Cortex of kidney (tissue), 1 donor: ENCODE measurements at places on chromosomes 5 and 9.

DNA sequence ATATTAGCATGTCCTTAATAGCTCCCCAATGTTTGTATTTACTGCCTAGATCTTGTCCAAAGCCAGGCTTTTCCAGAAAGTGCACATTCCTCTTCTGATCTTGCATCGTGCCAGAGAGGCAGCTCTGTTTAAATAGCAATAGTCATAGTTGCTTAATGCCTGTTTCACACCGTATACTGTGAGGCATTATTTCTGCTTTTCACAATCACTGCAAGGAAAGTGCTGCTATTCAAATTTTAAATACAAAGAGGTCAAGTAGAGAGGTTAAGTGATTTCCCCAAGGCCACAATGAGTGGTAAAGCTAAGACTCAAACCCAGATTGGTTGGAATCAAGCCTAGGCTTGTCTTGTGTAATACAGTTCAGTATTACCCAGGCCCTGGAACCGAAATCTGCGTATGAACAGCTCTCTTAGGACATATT lies 153.6 kb downstream of the SNX18 start:
- no peak for DNase-seq

GRCh38 chr9:132235894-132236661 lies 74.2 kb downstream of the NTNG2 start:
- no peak for DNase-seq

DNA sequence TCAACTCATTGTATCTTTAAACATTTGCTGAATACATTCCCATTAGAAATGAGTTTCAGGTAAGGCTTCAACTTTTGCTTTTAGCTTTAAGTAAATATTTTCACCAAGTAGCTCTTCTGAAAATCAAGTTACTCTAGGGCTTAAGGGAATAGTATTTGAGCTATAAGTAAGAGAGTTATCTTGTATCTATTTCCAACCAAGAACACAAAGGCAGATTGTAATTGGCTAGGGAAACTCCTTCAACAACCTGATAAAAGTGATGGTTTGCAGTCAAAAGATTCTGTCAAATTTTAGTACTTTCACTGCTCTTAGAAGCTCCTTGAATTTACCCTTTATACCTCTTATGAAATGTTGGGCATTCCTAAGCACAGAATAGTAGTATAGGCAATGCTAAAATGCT lies 13.0 kb downstream of the ELL2 start:
- DNase-seq: no peak

DNA sequence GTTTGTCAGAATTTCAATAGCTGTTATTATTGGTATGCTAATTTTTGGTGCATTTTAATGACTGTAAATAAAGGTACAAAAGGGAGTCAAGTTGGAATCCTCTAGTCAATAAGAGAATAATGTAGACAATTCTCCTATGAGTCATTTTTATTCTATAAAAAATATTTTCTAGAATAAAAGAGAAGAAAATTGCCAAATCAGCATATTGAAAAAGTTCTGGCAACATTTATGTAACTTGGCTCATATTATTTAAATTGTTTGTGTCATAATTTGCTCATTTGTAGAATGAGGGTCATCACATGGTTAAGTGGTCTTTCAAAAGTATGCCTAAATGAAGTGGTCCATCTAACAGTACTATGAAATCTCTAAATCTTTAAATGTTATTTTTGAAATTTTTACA lies 1719.8 kb upstream of the WWC1 start:
- DNase-seq: no peak

- no peak for DNase-seq
Measured at GRCh38 chr9:135103001-135103446, 15.6 kb downstream of the OLFM1 start.

GRCh38 chr5:168184103-168184502 lies 107.3 kb upstream of the WWC1 start:
- no peak for DNase-seq

DNA sequence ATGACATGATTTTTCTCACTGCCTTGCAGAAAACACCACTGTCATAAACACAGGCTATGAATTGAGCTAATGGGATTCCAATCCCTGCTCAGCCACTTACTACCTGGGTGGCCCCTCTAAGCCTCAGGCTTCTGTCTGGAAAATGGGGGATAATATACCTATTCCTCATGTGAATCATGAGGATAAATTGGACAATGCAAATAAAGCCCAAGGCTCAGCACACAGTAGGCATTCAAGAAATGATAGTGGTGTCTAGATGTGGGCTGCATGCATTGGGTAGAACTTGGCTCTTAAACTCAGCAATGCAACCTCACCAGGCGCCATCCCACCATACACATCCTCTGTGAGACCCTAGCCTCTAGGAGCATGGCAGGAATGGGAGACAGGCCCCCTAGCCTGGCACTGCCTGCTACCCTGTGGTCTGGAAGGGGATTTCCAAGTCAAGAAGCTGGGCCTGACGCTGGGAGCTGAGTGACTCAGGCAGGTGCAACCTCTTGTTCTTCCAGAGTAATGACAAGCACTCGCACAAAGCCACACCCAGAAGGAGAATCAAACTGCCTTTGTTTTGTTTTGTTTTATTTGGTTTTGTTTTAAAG lies 2.3 kb upstream of the TNIP1 start:
- no peak for DNase-seq

DNA sequence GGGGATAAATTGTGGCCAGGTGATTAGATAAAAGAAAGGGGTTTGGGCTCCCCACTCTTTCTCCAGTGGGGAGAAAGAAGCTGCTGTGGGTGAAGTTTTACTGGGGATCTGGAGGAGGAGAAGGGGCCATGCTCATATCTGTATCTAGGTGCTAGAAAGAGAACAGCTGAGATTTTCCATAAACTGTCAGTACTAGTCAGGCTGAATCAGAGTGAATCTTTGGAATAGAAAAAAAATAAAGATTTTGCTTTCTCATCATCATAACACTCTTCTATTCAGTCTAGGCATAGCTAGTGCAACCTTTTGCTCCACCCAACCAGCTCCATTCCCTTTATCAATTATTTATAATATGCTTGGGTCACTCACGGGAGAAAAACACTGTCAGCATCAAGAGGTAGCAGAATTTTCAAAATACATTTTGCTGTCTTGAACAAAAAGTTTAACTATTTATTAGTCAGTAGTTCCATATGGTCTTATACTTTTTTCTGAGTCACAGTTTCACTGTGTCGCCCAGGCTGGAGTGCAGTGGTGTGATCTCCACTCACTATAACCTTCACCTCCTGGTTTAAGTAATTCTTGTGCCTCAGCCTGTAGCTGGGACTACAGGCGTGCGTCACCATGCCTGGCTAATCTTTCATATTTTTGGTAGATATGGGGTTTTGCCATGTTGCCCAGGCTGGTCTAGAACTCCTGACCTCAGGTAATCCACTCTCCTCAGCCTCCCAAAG lies 21.3 kb upstream of the ERMP1 start:
- DNase-seq: no peak

- DNase-seq: no peak
Measured at GRCh38 chr9:122975196-122975595, 34.4 kb downstream of the RABGAP1 start.

GRCh38 chr9:131834721-131835120 lies 94.8 kb upstream of the RAPGEF1 start:
- no peak for DNase-seq

- no peak for DNase-seq
Measured at GRCh38 chr5:88836195-88836838, 46.7 kb downstream of the MEF2C start.

DNA sequence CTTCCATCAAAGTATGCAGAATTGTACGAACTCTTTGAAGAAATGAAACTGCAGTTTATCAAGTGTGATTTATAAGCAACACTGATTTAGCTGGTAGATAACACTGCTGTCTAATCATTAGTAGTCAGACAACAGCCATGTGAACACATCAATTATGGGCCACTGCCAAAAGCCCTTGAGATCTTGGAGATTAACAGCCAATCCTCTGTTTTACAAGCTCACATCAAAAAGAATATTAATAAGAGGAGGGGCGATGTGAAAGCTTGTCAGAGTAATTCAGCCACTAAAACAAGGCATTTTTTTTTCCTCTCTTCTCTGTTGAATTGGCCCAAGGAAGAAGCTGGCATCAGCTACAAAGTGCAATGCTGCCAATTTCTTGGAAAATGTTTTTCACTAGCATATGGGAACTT lies 28.1 kb downstream of the ZNF608 start:
- no peak for DNase-seq

DNA sequence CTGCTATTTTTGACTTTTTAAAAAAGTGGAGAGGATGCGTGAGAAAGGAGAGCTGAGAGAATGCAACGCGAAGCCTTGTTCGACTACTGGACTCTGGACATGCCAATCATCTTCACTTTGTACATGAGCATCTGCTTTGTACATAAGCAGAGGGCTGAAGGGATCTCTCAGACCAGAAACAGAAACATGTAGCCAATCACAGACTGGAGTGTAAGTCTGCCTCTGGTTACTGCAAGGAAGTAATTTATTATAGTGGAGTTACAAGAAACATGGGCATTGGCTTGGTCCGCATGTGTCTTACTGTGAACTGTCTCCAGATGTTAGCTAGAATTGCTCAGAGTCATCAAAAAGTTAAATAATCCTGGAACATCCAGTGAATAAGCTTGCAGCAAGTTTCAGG lies 190.0 kb upstream of the GRAMD2B start:
- no peak for DNase-seq

DNA sequence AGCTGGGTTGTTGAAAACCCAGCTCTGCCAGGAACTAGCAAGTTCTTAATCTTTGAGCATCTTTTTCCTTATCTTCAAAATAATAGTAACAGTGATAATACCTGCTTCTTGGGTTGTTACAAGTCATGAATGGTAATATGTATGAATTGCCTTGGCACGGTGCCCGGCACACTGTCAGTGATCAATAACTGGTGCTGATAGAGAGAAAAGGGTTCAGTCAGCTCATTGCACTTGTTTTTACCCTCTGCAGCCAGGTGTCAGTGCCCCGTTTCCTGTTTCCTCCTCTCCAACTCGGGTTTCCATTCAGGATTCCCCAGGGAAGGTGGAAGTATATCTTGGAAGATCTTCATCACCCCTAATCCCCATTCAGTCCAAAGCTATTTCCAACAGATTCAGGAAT lies 15.8 kb upstream of the NIPAL4 start:
- DNase-seq: no peak
